PC-3 (cell line): ENCODE measurements at places on chromosomes 1 and 21.

DNA sequence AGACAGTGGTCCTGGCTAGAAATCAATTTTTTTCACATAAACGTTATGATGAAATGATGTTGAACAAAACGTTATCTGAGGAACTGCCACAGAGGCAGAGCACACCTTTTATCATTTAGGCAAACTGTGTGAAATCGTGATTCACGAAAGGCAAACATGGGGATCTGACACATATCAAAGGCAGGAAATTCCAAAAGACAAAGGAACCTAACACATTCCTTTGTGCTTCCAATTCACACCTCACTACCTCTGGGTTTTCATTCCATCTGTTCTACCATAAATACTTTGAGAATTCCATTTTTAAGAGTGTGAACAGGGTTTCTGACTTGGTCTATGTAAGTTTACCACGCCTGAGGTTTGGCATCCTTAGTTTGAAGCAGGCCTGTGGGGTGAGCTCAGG is 119.5 kb upstream of the KRTAP19-8 start:
- DNase-seq, result no peak

- DNase-seq, result no peak
These were observed 37.9 kb upstream of the BMP8B start for GRCh38 chr1:39826583-39826982.

DNA sequence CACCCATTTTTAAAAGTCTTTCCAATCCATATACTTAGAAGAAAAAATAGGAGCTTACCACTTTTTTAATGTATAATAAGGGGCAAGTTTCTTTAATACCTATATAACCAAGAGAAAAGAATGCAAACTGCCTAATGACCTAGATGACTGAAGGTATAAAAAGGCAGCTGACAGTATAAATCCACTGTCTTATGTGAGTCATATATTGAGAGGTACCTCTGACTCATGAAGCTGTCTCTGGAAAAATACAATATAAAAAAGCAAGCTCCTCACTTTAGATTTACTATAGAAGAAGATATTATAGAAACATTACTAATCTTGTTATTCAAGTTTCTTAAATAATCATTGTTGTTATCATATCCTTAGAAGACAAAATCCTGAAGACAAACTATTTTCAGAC is 144.2 kb downstream of the VAV3 start:
- DNase-seq, result peak; percentile 68

DNA sequence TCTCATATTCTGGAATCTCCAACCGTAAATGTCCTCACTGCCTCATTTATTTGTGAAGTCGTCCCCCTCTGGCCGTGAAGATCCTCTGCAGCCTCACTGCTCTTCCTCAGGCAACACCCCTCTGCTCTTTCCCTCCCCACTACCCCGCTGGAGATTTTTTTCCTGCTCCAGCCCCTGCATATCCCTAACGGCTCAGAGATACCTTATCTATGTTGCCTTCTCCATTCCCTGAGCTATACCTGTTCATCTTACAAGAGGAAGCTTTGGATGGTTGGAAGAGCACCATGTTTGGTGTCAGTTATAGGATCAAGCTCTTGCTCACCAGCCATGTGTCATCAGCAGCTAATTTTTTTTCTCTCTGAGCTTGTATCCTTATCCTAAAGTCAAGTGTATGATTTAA is 26.4 kb downstream of the LRRC8B start:
- no peak for DNase-seq

GRCh38 chr1:50978852-50979781 is 9.1 kb downstream of the CDKN2C start:
- peak; percentile 63 for DNase-seq
